ENCODE measurements at places on chromosomes 13 and 19.
A peak's percentile ranks its signal among the peaks of the same experiment; 100 is the strongest.

- DNase-seq: peak; percentile 1
Observed at GRCh38 chr13:22256111-22256639, 585.3 kb downstream of the FGF9 start.

DNA sequence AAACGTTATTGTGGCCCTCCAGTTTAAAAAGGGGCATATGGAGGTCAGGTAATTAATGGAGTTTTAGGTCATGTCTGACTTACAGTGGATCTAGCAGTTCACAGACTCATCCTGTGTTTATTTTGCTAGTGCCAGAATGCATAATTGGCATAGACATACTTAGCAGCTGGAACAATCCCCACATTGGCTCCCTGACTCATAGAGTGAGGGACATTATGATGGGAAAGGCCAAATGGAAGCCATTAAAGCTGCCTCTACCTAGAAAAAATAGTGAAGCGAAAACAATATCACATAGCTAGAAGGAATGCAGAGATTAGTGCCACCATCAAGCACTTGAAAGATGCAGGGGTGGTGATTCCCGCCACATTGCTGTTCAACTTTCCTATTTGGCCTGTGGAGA is 610.7 kb downstream of the SLITRK5 start:
- DNase-seq: no peak

DNA sequence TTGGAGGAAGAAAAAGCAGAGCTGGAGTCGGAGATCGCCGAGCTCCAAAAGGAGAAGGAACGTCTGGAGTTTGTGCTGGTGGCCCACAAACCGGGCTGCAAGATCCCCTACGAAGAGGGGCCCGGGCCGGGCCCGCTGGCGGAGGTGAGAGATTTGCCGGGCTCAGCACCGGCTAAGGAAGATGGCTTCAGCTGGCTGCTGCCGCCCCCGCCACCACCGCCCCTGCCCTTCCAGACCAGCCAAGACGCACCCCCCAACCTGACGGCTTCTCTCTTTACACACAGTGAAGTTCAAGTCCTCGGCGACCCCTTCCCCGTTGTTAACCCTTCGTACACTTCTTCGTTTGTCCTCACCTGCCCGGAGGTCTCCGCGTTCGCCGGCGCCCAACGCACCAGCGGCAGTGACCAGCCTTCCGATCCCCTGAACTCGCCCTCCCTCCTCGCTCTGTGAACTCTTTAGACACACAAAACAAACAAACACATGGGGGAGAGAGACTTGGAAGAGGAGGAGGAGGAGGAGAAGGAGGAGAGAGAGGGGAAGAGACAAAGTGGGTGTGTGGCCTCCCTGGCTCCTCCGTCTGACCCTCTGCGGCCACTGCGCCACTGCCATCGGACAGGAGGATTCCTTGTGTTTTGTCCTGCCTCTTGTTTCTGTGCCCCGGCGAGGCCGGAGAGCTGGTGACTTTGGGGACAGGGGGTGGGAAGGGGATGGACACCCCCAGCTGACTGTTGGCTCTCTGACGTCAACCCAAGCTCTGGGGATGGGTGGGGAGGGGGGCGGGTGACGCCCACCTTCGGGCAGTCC is 5.0 kb downstream of the FOSB start:
- no peak for DNase-seq

- DNase-seq: peak; percentile 60
Observed at GRCh38 chr13:93147298-93147645, 79.3 kb upstream of the GPC6 start.

- DNase-seq: no peak
Observed at GRCh38 chr13:51717786-51718398, 86.1 kb downstream of the DHRS12 start.

- DNase-seq: no peak
Observed at GRCh38 chr13:111245576-111246384, 74.7 kb upstream of the TEX29 start.

DNA sequence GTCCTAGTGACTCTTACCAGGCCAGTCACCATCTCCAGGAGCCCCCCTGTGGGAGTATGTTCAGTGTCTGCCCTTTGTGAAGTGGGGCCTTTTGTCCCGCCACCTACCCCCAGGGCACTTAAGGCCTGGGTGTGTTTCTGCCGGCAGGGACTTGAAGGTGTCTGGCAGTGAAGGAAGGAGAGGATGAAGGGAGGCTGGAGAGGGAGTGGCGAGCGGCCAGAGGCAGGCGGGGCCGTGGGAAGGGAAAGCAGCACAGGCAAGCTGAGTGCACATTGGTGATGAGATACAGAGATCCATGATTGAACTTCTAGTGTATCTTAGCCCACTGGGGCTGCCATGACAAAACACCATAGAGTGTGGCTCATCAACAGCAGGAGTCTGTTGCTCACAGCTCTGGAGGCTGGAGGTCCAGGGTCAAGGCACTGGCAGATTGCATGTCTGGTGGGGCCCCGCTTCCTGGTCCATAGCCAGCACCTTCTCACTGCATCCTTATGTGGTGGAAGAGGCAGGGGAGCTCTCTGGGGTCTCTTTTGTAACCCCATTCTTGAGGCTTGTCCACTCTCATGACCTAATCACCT is 17.5 kb downstream of the CUL4A start:
- DNase-seq: no peak

DNA sequence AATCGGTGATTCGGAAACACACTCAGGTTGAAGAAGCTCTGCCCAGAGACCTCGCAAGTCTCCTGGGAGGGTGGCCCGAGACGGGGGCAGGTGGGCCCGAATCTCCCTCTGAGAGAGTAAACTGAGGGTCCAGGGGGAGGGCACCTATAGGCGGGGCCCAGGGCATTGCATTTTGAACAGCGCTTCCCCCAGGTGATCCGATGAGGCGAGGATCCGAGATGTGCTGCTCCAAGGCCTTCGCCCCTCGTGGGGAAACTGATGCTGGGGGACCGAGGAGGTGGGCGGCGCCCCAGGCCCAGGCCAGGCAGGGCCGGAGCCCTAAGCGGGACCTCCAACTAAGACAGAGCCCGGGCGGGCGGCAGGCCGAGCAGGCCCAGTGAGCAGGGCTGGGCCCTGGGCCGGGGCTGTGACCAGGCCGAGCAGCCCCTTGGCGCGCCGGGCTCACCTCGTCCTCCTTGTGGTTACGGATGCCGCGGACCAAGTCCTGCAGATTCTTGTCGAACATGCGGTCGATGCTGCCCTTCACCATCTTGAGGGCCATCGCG is 500 bp downstream of the AP3D1 start:
- peak; percentile 6 for DNase-seq

GRCh38 chr13:109900741-109901140 is 114.4 kb upstream of the IRS2 start:
- no peak for DNase-seq

DNA sequence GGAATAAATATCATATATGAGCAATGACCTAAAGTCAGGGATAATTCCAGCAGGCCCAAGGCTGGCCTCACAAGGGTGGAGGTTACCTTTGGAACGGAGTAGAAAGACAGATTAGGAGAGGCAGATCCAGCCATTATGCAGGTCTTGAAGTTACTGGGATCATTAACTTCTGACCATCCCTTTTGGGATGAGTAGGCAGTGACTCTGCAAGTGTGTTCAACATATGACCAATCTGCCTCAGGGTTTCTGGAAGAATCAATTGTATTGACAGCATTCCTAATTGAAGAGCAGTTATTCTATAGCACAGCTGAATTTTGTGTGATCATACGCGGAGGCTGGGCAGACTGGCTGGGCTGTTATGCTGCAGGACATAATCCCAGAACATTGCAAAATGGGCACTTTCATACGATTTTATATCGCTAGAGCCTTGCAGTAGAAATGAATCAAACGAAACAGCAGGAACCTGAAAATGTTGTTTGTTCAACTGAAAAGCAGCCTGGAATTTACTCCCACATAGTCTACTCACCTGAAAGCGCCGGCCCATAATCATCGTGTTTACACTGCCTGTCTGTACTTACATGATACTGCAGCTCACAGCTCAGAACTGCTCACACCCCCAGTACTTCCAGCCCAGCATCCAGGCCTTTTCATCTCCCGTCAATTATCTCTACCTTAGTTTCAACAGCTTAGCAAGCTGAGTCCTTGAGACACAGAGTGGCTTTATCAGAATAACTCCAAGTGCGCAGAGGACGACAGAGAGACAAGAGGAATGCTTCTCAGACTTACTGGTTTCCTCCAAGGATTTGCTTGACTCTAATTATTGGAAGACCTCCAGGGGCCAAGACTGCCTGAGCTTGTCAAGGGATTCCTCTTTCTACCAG is 556.1 kb downstream of the EFNB2 start:
- peak; percentile 61 for DNase-seq

GRCh38 chr13:41520016-41520659 is 62.8 kb downstream of the RGCC start:
- DNase-seq: no peak

DNA sequence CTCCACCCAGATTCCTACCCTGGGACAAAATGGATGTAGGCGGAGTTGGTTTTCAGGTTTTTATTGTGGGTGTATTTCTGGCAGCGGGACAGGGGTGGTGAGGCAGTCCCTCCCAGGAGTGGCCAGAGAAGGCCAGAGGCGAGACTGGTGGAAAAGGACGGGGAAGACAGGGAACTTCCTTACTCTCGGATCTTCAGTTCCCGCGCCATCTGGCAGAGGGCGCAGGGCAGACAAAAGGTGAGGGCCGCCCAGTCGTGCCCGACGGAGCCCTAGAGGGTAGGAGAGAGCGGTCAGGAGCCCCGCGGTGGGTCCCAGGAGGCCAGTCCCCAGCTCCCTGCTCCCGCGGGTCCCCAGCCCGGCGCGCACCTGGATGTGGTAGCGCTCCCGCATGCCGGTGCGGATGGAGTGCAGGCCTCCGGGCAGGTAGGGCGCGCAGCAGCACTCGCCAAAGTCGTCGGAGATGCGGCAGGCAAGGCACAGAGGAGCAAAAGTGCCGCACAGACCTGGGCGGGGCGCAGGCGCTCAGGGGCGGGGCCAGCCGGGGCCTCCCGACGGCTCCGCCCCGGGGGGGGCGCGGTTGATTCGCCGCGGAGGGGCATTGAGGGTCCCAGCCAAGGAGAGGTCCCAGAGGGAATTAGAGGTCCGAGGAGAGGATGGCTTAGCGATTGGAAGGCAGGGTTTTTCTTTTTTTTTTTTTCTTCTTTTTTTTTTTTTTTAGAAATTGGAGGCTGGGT is 3.0 kb downstream of the CNFN start:
- DNase-seq: peak; percentile 40

DNA sequence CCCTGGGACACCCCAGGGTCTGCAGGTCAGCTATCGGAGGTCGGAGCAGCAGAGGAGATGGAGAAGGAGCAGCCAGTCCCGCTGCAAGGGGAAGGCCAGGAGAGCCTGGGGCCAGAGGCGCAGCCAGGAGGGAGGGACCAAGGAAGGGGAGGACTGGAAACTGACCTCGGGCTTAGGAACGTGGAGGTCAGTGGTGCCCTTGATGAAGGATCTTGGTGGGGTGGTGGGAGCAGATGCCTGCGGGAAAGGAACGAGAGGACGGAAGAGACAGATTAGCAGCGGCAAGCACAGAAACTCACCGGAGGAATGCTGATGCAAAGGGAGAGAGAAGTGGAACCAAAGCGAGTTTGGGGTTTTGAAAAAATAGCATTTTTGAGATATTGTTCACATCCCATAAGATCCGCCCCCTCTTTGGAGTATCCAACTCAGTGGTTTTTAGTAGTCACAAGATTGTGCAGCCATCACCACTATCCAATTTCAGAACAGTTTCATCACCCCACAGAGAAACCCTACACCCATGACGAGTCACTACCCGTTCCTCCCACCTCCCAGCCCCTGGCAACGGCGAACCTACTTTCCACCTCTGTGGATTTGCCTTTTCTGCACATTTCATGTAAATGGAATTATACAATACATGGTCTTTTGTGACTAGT is 22.1 kb downstream of the PLEKHF1 start:
- peak; percentile 93 for DNase-seq

DNA sequence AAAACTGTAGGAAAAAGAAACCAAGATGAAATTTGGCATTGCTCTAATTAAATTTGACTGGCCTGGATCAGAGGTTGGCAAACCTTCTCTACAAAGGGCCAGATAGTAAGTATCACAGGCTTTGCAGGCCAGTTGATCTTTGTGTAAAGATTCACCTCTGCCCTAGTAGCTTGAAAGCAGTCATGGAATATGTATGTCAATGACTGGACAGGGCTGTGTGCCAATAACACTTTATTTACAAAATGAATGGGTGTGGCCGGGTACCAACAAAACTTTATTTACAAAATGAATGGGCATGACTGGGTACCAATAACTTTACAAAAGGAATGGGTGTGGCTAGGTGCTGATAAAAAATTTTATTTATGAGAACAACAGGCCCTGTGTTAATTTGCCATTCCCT is 20.0 kb downstream of the SIN3B start:
- DNase-seq: peak; percentile 37

GRCh38 chr13:97021241-97021640 is 27.0 kb upstream of the OXGR1 start:
- DNase-seq: no peak

DNA sequence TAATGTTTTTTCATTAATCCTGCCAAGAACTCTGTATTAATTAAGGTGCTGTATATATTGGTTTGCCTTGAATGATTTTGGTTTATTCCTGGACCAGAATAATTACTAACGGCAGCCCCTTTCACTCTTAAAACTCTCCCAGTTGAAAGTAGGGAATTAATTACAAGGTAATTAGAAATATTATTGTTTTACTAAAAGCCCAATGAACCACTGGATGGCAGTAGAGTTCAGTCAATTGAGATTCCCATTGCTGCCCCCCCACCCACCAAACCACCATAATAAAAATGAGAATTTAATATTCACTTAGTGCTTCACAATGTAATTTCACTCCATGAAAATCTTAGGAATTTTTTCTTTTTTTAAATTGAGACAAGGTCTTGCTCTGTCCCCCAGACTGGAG is 13.7 kb downstream of the WBP4 start:
- DNase-seq: peak; percentile 38

DNA sequence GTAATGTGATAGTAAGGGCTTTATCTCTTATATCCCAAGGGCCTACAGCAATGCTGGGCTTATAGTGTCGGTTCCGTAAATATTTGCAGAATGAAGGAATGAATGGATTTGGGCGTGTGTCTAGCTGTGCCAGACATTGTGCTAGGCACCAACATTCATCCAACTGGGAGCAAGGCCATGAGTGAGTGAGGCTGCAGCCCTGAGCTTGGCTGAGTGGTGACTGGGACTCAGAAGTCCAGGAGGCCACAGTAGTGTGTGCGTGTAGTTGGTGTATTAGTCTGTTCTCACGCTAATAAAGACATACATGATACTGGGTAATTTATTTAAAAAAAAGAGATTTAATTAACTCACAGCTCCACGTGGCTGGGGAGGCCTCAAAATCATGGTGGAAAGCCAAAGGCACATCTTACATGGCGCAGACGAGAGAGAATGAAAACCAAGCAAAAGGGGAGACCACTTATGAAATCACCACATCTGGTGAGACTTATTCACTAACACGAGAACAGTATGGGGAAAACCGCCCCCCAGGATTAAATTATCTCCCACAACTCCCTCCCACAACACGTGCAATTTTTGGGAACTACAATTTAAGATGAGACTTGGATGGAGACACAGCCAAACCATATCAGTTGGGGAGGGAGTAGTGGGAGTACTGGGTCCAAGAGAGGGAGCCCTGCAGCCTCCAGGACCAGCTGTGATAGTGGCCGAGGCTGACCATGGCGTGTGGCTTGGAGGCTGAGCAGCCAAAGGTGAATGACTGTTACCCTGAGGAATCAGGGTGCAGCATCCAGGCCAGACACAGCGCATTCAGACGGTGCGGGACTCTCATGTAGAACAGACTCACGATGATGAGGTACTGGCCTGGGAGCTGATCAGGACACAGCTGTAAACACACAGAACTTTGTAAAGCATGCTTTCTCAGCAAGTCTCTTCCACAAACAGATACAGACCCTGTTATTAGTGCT is 104.6 kb downstream of the TEX26 start:
- no peak for DNase-seq
